Nephron progenitor cell (in vitro differentiated cells): ENCODE measurements at places on chromosomes 4 and X.
A peak's percentile ranks its signal among the peaks of the same experiment; 100 is the strongest.

- DNase-seq, result no peak
Observed at GRCh38 chr4:55439023-55439422, 43.3 kb downstream of the TMEM165 start.

DNA sequence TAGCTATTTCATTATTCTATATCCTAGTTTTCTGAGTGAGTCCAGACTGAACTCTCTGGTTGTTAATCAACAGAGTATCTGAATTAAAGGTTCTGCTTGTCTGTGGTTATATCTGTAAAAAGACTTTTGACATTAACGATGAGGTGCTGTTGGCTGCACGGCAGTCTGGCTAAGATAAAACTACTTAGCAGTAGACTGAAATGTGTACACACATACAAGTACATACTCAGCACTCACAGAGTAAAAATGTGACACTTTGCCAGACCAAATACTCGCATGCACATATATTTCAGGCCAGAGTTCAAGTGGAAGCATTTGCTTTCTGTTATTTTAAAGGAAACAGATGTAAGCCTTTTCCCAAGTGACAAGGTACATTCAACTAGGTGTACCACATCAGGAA lies 80.5 kb downstream of the PRDM5 start:
- no peak for DNase-seq

DNA sequence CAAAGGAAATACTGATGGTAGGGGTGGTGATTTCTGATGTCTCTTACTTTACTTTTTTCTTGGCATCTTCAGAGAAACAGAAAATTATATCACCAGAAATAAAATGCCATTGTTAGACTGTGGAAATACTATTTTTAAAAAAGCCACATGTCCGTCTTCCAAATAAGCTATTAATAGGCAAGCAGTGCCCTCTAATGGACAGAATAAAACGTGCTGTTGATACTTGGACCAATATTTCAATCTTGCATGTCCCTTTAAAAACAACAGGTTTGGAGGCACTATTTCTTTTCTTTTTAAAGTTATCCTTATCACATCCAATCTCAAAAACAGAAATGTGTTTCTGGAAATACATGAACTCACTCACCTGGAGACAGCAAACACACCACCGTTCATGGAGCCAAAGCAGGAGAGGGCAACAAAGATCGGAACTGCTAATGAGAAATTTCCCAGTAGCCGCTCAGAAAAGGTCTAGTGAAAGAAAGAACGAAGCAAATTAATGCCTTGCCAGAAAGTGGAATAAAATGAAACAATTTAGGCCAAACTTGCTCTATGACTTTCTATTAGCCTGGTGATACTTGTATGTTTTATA lies 59.2 kb downstream of the SLC7A11 start:
- peak; percentile 7 for DNase-seq

- no peak for DNase-seq
Observed at GRCh38 chr4:184705692-184706091, 28.2 kb downstream of the CENPU start.

DNA sequence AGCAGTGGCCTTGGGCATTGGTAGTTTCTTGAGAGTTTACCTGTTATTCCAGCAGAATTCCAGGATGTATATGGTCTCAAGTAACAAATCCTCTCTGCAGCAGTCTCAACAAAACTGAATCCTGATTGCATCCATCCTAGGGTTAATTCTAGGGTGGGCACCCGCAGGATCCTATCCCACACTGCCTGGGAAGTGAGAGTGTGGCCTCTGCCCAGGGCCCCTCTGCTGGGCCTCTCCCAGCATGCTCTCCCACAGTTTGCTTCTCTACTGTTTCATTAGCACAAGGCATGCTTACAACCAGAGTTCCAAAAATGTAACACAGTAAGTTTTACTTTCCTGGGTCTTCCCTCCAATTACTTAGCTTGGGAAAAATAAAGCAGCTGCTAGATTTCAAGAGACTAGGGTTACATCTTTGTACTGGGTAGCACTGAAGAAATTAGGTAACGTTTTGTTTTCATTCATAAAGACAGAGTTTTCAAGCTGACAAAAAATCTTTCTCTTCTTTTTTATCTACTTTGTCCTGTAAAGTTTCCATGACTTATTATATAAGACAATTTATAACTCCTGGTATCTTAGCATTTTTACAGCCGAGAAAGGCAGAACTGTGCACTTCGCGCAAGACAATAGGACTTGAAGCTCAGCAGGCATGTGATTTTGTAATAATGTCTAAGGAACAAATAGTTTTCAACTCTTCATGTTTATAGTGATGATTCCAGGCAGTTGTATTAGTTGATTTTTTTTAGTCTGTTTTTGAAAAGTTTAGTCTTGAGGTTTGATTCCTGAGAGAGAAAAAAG lies 131.2 kb upstream of the PCDH18 start:
- DNase-seq, result no peak

DNA sequence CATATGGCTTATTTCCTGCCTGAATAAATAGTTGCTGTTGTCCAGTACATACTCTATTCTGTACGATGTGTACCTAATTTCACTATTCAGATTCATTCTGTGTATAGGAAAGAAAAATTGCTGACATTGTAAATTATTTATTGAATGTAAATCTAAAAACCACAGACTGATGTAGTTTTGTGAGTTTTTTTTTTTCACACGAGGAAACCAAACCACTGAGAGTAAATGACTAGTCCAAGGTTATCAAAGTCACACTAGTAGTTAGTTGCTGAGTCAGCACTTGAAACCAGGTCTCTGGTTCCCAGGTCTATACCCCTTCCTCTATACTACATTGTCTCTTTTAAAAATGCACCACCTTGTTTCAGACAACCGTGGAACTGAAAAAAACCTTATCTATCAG lies 298.3 kb upstream of the DIAPH2 start:
- DNase-seq, result no peak

GRCh38 chr4:55553441-55554201 lies 6.9 kb upstream of the CLOCK start:
- no peak for DNase-seq

DNA sequence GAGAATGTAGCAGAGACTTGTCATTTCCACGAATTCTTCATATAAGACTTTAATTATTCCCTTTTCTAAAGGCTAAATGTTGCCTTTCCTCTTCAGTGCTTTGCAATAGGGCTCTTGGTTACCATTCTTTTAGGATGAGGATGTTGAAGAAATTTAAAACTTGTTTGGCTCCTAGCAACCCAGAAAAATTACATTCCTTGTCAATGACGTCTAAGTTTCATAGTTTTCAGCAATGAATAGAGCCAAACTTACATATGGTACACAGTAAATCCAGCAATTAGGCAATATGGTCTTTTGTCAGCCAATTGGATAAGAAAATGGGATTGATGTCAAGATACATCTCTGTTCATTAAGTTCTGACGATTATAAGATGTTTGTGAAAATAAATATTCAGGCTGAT lies 1639.6 kb upstream of the PCDH10 start:
- no peak for DNase-seq

GRCh38 chr4:143377611-143378099 lies 41.0 kb downstream of the GAB1 start:
- no peak for DNase-seq

GRCh38 chr4:82017680-82018079 lies 356.1 kb downstream of the HNRNPD start:
- DNase-seq, result peak; percentile 42

GRCh38 chrX:112368371-112368770 lies 285.8 kb upstream of the TRPC5 start:
- DNase-seq, result peak; percentile 14

DNA sequence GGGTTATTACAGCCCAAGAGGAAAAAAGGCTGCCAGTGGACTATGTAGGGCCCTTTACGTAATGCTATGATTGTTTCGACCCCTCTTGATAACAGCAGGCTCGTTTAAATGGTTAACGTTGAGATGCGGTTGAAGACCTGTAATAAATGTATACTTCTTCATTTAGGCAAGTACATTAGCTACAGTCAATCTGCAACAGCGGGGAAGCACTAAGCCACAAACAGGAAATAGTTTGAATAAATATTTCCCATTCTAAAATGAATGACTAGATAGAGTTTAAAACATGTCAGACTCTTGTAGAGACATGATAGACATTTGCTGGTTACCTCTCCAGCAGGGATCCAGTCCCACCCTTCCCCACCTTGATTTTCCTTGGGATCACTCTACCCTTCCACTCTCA lies 38.1 kb upstream of the STIM2 start:
- no peak for DNase-seq

DNA sequence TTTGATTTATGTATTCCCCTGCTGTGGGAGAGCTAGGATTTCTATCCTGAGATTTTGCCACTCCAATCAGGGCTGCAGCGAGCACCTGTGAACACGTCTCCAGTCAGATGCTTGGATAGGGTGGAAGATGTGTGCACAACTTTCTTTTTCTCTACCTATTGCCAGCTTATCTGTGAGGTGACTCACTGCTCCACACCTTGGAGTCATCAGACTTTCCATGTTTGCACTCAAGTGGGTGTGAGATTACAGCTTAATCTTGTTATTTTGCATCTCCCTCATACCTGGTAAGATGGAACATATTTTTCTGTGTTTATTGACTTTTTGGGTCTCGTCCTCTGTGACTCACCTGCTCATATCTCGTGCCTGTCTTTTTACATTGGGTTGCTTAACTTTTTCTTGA lies 32.2 kb downstream of the PSAPL1 start:
- DNase-seq, result no peak
